CMK (cell line): ENCODE measurements at places on chromosomes 1 and 21.

GRCh38 chr1:84940481-84940880 lies 47.5 kb upstream of the LPAR3 start:
- DNase-seq = no peak

- DNase-seq = no peak
Measured at GRCh38 chr1:53311702-53312305, 16.1 kb downstream of the LRP8 start.

GRCh38 chr1:46301406-46301807 lies 2.0 kb downstream of the LRRC41 start:
- peak; percentile 51 for DNase-seq

GRCh38 chr1:167094690-167095089 lies 815 bp downstream of the STYXL2 start:
- no peak for DNase-seq

DNA sequence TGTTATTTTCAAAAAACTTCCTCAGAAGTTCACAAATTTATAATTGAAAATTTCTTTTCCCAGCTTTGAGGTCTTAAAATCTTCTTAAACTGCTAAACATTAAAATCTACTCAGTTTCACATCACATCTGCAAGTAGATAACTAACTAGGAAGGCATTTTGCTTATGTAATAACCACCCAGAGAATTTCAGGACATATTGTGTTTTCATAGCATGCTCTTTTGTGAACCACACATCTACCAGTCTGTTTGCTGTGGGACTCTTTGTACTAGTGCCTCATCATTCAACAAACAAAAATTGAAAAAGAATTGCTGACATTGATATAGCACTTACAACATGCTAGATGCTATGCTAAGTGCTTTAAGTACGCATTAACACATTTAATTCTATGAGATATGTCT lies 31.6 kb upstream of the C1orf146 start:
- DNase-seq = no peak

GRCh38 chr1:115727706-115728249 lies 40.7 kb downstream of the CASQ2 start:
- DNase-seq = no peak

DNA sequence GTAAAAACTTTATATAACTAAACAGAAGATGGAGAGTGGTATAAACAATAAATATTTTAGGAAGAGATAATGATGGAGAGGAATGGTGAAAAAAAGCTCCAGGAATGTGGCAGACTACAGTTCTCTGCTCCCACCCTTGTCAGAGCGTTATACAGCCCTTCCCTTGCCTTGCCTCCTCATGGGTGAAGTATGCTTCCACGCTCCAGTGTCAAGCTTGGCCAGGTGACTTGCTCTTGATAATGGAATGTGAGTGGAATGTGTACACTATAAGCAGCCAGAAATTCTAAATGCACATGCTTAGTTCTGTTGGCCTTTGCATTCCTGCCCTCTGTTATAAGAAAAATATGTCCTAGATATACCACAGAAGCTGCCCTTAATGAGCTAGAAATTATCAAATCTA lies 24.7 kb upstream of the POGK start:
- DNase-seq = no peak

DNA sequence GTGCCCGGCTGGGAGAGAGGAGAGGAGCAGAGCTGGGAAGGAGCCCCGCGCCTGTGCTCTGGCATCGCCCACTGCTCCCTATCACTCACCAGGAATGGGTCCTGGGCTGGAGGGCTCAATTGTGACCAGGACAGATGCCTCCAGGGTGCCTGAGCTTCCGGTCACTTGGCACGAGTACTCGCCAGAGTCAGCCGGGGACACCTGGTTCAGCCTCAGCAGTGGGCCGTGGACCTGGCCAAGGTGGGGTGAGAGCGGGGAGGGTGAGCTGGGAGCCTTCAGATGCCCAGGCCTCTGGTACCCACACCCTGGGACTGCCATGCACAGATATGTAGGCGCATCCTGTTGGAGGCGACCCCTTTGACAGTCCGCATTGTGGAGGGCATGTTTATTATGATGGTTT lies 31.1 kb downstream of the LDLRAD2 start:
- no peak for DNase-seq

DNA sequence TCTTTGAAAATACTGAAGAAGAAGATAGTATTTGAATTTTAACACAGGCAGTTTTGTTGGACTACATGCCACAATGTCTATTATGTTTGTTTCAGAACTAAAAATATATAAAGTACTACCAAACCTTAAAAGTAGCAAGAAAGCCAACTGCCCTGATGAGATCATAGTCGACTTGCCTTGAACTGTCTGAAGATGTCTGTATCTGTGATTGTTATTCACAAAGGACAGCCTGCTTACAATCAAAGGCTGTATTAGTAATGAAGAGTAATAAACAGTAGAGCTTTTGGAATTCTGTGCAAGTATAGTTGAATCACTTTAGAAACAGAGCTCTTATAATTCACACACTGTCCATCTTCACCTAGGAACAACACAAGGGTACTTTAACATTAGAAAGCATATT lies 228.3 kb downstream of the NCAM2 start:
- no peak for DNase-seq

DNA sequence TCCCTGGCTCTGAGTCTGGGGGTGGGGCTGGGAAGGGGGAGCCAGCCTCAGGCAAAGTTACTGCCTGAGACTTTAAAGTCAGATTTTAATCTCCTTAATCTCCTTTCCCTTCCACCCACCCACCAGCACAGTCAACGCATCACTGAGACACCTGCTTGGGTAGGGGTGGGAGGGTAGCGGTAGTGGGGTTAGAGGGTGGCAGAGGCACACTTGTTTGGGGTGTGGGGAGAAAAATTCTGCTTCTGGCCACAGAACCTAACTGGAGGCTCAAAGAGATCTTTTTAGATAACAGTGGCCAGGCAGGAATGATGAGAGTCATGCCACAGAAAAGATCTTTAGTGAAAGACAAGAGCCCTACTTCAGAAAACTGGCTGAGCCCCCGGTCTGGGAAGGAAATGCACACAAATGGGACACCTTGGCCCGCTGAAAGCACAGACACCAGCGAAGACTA lies 44.1 kb downstream of the CD247 start:
- no peak for DNase-seq

- DNase-seq = no peak
Measured at GRCh38 chr21:40639616-40640194, 207.3 kb downstream of the DSCAM start.

DNA sequence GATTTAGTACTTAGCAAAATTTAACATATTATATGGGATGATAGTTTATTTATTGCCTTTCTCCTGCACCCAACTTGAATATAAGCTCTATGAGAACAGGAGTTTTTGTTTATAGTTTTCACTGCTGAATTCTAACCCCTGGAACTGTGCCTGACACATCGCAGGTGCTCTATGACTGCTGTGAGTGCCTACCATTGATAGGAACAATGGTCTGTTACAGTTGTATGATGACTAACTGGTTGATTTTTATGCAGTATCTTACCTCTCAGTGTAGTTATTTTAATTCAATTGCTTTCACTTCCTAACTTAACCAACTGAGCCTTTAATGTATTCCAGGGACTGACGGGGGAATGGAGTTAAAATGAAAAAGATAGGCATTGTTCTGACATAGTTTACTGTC lies 336.0 kb downstream of the ST6GALNAC3 start:
- no peak for DNase-seq

DNA sequence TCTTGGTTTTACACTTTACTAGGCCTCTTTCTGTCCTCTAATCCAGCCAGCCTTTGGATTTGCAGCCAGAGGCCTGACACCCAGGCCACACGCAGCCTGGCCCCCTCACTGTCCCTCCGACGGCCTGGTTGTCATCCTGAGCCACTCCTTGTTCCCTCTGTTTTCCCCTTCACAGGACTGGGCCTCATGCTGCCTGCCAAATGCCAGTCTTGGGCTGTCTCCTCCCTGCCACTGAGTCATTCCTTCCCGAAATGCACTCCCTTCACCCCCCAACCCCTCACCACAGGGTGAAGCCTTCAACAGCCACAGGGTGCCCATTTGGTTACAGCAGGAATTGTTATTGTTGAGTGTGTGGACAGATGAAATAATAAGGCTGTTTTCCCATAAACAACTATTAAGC lies 21.3 kb downstream of the ACOT11 start:
- no peak for DNase-seq

DNA sequence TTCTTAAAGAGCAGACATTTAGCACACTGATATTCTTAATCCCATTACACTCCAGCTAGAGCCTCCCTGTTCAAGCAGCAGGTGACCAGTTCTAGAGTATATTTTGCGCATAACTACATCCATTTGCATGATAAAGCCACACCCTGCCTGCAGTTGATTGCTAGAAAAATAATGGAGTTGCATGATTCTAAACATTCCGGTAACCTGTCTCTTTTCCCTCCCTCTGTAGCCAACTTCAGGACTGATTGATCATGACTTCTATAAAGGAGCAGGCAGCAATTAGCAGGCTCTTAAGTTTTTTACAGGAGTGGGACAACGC lies 14.9 kb downstream of the ARMH1 start:
- DNase-seq = no peak

GRCh38 chr1:46718340-46718726 lies 581 bp downstream of the EFCAB14 start:
- DNase-seq = no peak

DNA sequence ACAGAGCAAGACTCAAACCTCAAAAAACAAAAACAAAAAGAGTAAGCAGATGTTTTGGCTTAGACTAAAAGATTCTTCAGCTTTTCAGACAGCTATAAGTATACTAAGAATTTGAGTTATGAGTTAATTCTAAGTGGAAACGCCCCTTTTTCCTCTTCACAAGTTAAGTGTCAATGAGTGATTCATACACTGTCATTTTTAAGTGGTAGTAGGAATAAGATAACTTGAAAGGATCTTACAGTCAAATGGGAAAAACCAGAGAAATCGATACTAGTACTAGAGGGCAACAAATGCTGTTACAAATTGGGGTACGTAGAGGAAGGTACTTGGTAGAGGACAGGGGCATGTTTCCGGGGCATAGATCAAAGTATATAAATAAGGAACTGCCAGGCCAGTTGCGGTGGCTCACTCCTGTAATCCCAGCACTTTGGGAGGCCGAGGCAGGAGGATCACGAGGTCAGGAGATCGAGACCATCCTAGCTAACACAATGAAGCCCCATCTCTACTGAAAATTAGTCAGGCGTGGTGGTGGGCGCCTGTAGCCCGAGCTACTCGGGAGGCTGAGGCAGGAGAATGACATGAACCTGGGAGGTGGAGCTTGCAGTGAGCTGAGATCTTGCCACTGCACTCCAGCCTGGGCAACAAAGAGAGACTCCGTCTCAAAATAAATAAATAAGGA lies 7.4 kb downstream of the H3-3A start:
- DNase-seq = no peak

GRCh38 chr1:106659490-106660244 lies 396.8 kb upstream of the PRMT6 start:
- DNase-seq = no peak

DNA sequence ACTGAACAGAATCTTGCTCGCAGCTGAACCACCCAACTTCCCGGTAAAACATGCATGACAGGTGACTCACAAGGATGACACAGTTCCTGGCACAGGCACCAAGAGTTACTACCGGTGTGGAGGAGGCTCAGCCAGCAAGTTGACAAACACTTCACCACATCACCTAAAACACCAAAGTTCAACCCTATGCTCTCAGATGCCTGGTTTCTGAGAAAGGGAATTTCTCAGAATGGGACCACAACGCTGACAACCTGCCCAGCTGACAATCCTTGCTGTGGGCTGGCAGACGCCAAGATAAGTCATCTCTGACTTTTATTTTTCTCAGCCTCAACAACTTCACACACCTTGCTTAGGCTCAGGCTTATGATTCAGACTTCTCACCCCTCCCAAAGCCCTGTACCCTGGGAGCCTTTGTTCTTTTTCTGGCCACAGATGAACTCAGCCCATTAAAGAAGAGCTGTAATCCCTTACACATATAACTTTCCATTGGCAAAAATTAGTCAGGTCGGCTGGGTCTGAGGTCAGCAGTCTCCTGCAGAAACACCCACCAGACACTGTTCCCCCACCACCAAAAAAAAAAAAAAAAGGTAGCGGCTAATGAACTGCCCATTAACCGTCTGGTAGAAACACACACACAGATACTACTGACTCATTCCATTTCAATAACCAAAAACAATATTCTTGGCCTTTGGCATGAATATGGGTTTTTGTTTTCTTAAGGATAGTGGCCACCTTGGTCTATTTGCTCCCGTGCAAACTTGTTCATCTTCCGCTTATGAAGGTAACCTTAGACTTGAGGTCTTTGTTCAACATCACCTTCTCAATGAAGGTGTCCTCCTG lies 10.8 kb upstream of the TIAM1 start:
- no peak for DNase-seq

GRCh38 chr1:209931141-209931540 lies 6.9 kb upstream of the SYT14 start:
- DNase-seq = no peak

- no peak for DNase-seq
Measured at GRCh38 chr21:32884062-32884461, 112.5 kb upstream of the PAXBP1 start.

- DNase-seq = no peak
Measured at GRCh38 chr1:63797056-63797726, 23.4 kb downstream of the ROR1 start.

- DNase-seq = peak; percentile 30
Measured at GRCh38 chr21:33587792-33588484, 546 bp downstream of the DONSON start.

DNA sequence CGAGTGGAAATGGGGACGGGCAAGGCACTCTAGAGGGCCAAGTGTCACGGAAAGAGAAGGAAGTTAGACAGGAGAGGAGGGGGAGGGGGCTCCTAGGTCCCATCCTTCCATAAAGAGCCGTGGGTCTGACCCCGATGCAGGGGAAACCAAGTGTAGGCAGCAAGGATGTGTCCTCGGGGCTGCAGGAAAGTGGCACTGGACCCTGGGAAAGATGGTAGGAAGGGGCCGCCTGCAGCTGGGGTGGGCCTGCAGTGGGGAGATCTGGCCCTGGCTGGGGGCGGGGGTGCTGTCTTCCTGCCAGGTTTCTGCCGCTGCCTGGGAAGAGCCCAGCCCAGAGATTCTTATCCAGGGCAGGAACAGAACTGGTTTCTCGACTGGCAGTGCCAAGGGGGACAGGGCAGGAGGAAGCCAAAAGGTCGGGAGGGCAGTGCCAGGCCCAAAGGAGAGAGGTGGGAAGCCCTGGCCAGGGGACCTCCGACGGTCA lies 12.9 kb downstream of the CRABP2 start:
- DNase-seq = no peak

DNA sequence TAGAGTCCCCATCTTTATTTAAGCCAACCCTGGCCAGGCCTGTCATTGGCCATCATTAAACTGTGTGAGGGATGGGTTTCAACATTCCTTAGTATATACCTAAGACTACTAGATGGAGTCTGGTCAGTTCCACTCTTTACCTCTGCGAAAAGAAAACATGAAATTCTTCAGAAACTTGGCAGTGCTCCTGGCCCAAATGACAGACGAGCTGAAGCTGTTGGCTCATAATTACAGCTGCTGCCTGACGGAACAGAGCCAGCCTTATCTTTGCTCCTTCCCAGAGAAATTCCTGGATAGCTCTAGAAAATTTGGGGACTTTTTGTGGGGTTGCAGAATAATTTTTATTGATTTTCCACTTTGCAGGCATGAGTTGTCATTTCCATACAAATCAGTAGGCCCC lies 30.4 kb downstream of the NPHS2 start:
- DNase-seq = no peak

GRCh38 chr1:67853704-67854103 lies 20.4 kb upstream of the GNG12 start:
- DNase-seq = peak; percentile 49

GRCh38 chr1:51871351-51871975 lies 7.1 kb downstream of the NRDC start:
- no peak for DNase-seq

- no peak for DNase-seq
Measured at GRCh38 chr1:224865510-224865909, 64.0 kb upstream of the DNAH14 start.

- DNase-seq = no peak
Measured at GRCh38 chr1:38014171-38014570, 1.6 kb downstream of the UTP11 start.

- peak; percentile 35 for DNase-seq
Measured at GRCh38 chr1:157193702-157194391, 55.7 kb upstream of the ETV3 start.
